ENCODE measurements at places on chromosomes 11 and 22. TPM values are rescaled to one million over a fixed set of nuclear protein-coding genes. Genes with fewer than 3 reads are reported as not detected.

MTA2 gene
- 107 TPM for polyA plus RNA-seq

IGLL1 gene
- 0.58 TPM for polyA plus RNA-seq

- no peak for DNase-seq
These were observed 7.3 kb upstream of the OSBP2 start for GRCh38 chr22:30687358-30687757.

DNA sequence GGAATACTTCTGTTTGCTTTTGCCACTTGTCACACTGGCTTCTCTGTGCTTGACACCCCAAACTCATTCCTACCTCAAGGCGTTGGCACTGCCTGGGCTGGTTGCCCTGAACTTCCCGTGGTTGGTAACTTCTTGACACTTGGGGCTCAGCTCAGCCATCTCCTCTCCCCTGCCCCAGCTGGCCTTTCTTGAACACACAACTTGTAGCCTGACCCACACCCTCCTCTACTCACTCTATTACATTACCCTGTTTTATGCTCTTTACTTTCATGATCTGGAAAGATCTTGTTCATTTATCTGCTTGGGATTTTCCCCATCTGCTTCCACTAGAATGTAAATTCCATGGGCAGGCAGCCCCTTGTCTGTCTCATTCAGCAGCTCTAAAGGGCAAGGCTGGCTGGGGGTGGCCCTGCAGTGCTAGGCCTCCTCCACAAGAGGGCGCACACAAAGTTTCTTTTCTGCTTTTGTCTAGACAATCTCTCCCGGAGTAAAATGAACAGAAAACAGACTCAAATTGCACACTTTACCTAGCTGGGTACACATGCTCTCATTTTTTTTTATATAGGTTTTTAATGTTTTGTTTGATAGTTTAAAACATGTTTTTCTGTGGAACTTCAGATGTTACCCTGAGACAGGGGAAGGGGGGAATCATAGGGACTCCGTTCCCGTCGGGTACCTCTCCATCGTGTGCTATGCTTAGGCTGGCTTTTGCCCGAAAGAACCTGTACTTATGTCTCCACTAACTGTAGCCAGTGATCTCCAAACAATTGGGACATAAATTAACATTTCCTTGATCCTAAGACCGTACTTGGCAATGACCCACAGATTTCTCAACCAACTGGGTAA lies 16.4 kb upstream of the MRGPRX2 start:
- DNase-seq: no peak

- DNase-seq: no peak
These were observed 1.9 kb upstream of the NLRP10 start for GRCh38 chr11:7967097-7967496.

DNA sequence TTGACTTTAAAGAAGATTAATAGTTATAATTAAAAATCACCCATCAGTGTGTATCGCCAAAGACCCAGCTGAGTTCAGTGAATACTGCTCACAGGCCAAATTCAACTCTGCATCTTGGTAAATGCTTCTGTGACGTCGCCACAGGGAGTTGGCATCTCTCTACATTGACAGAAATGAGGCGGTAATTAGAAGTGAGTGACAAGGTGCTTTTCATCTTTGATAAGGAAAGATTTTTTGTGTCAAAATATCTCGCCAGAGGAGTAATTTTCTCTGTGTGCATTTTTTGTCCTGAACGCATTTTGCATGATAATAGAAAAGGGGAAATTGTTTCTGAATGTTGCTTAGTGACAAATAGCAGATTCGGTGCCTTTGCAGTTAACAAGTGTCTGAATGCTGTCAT lies 345.8 kb downstream of the CNTN5 start:
- no peak for DNase-seq

DNA sequence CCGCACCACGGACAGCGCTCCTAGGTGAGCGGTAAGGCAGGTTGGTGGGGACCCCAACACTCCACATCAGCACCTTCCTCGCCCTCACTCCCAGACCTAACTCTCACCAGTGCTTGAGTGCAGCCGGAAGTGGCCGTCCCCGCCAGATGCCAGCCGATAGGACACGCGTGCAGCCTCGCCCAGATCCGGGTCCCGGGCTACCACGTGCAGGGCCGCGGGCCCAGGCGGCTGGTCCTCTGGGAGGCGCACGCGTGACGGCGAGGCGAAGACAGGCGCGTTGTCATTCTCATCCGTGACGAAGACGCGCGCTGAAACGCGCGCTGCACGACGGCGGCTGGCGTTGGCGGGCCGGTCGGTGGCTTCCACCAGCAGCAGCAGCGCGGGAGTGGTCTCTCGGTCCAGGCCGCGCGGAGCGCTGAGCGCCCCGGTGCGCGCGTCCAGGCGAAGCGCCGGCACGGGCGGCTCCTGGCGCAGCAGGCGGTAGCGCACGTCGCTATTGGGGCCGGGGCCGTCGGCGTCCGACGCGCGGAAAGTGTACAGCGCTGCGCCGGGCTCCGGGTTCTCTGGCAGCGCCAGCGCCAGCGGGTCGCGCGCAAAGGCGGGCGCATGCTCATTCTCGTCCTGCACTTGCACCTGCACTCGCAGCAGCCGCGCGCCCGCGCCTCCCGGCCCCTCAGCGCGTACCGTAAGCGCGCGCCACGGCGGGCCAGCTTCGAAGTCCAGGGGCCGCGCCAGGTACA lies 10.8 kb upstream of the TPP1 start:
- DNase-seq: no peak

All from left lung (tissue), 14 donors.